NCI-H187 (cell line): ENCODE measurements at places on chromosomes 6 and 20.

DNA sequence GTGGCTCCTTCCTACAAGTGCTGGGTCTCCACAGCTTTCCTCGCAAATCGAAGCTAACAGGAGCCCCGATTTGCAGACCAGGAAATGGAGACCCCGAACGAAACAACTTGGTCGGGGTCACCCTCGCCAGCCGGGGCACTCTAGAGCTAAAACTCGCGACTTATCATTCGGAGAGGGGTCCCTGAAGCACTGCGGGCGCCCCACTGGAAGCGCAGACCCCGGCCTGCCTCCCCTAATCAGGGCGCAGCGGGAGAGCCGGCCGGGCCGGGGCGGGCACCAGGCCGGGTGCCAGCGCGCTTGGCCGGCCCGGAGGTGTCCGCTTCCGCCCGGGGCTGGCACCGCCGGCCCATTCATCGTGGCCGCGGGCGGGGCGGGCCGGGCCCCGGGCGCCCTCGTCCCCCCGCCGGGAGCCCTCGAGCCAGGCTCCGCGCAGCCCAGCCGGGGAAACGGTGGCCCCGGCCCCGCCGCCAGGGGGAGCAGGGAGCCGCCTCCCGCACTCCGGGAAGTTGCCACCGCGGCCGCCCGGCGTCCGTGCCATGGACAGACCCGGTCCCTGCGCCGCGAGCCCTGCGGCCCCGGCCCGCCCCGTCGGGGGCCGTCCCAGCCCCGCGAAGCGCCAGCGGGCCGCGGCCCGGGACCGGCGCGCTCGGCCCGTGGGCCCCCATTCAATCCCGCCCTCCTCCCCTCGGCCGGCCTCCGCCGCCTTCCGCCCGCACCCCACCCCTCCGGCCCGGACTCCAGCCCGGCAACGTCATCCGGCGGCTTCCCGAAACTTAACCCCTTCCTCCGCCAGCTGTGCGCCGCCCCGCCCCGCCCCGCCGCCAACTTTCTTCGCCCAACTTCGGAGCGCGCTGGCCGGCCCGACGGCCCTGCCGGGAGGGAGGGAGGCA lies 961 bp downstream of the RRBP1 start:
- DNase-seq, result no peak

GRCh38 chr6:125717120-125717731 lies 32.2 kb upstream of the HEY2 start:
- DNase-seq, result no peak

GRCh38 chr20:15570156-15570555 lies 1003.1 kb downstream of the KIF16B start:
- no peak for DNase-seq

DNA sequence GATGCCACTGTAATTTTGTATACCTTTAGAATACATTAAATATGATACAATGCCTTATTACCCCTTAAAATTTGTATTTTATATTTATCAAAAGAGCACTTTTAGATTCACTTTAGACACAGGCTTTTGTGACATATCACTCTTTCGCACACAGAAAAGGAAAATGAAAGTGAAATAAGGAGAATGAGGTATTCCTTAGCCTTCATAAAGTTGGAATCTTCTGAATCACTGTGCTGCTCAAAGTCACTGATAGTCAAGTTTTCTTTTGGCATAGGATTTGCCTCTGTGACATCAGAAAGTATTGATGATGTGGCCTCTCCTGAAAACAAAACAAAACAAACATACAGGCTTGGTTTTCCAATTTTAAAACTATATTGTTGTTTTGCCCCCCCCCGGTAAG lies 1097.1 kb downstream of the KIF16B start:
- DNase-seq, result no peak
